Mesangial cell (primary cell): ENCODE measurements at places on chromosomes 11 and 22. TPM values are rescaled to one million over a fixed set of nuclear protein-coding genes. Genes with fewer than 3 reads are reported as not detected.

ARHGAP20 gene
- 0.65 and 1.5 TPM in 2 replicates for total RNA-seq

ANO1 gene
- under 0.01 and 0.13 TPM in 2 replicates for total RNA-seq

ASRGL1 gene
- total RNA-seq, result 7.2 and 13.4 TPM in 2 replicates

TTC36 gene
- 0.38 and 0.49 TPM in 2 replicates for total RNA-seq

YIF1A gene
- 172 and 188 TPM in 2 replicates for total RNA-seq

KRTAP5-1 gene
- total RNA-seq, result not detected in 2 replicates

CHADL gene
- 8.1 TPM in 1 of 2 replicates, not detected in the other for total RNA-seq

JHY gene
- 1.5 and 1.6 TPM in 2 replicates for total RNA-seq

GRAMD1B gene
- 5.4 and 11.0 TPM in 2 replicates for total RNA-seq

LINC01488 gene
- total RNA-seq, result not detected in 2 replicates

CASP5 gene
- total RNA-seq, result not detected in 2 replicates
